Fibroblast of lung (primary cell): ENCODE measurements at places on chromosomes 4 and X.

- no peak for DNase-seq
Measured at GRCh38 chrX:57329008-57329407, 42.5 kb downstream of the FAAH2 start.

DNA sequence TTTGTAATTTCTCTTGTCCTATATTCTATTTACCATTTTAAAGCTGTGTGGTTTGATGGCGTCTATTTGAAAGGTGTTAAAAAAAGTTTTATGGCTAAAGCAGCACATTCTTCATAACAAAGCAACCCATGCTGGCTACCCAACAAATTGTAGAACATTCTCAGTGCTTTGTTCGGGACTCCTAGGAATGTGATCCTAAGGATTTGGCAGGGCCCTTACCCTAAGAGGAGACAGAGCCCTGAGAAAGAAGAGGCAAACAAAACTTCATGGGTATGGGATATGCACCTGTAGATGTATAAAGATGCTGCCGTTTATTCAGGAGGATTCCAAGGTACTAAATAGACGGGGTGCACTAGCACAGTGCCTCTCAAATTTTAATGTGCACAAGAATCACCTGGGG, 370.8 kb upstream of the DIPK2B start:
- DNase-seq = no peak

GRCh38 chr4:89256203-89256800, 51.3 kb downstream of the GPRIN3 start:
- DNase-seq = no peak

DNA sequence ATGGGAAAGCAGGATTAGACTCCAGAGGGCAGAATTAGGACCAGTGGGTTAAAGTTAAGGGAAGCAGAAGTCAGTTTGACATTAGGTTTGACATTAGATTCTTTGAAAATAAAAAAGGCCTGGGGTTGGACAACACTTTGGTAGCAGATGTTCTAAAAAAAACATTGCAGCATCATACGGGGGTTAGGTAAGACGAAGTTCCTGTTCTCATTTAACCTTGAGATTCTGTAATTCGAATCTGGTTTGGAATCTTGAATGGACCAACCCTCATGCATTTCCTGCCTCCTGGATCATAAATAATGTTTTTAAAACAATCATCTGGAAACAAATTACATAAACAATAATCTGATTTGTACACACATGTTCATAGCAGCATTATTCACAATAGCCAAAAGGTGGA, 181.0 kb downstream of the SHROOM3 start:
- peak; percentile 25 for DNase-seq

GRCh38 chr4:188439641-188440311, 300.5 kb downstream of the TRIML1 start:
- no peak for DNase-seq

GRCh38 chr4:68348577-68348976, 1.3 kb downstream of the YTHDC1 start:
- DNase-seq = no peak

- DNase-seq = no peak
Measured at GRCh38 chr4:77493120-77493752, 112.4 kb upstream of the CXCL13 start.

DNA sequence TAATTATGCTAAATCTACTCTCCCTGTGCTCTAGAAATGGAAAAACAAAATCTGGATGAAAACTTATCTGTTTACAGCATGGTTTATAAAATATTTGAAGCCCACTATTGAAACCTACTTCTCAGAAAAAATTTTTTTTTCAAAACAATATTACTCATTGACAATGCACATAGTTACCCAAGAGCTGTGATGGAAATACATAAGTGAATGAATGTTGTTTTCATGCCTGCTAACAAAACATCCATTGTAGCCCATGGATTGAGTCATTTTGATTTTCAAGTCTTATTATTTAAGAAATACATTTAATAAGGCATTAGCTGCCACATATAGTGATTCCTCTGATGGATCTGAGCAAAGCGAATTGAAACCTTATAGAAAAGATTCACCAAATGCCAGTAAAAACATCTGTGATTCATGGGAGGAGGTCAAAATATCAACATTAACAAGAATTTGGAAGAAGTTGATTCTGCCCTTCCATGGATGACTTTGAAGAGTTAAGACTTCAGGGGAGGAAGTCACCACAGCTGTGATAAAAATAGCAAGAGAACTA, 144.7 kb upstream of the HHIP start:
- no peak for DNase-seq

DNA sequence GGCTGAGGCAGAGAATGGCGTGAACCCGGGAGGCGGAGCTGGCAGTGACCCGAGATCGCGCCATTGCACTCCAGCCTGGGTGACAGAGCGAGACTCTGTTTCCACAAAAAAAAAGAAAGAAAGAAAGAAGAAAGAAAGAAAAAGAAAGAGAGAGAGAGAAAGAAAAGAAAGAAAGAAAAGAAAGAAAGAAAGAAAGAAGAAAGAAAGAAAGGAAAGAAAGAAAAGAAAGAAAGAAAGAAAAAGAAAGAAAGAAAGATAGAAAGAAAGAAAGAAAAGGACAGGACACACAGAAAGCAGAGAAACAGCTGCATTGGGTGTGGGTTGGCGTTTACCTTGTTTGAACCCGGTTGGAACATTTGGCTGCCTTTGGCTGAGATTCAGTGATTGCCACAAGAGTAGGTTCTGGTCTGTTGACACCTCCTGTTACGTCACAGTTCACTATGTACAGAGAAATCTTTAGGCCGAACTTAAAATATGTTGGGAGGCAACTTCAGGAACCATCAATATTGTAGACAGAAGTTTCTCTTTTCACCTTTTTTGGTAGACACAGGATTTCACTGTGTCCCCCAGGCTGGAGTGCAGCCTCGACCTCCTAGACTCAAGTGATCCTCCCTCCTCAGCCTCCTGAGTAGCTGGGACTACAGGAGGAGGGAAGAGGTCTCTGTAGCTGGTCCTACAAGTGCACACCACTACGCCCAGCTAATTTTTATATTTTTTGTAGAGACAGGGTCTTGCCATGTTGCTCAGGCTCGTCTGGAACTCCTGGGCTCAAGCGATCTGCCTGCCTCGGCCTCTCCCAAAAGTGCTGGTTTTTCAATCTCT, 16.3 kb upstream of the PLCXD1 start:
- peak; percentile 74 for DNase-seq

GRCh38 chr4:18937080-18937479, 915.5 kb upstream of the LCORL start:
- no peak for DNase-seq

DNA sequence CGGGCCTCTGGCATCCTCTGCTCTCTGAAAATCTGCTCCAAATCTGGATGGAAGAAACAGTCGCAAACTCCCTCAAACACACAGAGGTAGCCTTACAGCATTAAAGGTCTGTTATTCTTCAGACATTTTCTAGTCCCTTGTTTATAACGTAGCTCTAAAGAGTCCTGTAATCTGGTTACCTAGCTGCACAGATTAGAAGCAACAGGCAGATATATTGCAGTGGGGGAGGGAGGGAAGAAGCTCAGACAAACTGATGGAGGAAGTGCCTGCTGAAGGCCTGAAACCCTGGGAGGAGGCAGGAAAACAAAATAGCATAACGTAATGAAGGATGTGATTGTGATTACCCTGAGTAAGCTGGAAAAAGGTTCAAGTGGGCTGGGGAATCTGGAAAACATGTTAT, 39.4 kb downstream of the ZCCHC12 start:
- DNase-seq = no peak

GRCh38 chr4:62870451-62870850, 1538.8 kb downstream of the TECRL start:
- no peak for DNase-seq

DNA sequence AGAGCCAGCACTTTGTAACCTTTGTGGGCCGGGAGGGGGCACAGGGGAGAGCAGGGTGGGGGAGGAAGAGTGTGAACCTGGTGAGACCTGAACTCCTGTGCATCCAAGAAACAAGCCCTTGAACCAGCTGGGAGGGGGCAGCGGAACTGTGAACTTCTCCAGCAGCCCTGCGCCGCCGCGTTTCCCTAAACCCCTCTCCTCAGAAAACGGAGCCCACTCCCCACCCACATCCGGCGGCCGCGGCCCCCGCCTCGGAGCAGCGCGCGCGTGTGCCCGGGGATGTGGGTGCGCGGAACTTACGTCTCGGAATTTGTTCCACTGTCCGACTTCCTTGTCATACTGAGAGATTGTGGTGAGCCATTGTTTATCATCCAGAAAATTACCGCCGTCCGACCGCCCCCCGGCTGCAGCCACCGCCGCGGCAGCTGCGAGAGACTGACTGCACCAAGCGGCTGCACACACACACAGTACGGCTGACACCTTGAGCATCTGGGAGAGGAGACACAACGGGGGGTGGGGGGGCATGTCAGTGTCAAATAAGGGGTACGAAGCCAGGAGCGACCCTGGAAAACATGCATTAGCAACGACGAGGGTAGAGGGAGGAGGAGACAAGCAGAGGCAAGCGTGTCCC, 494 bp downstream of the SPOCK3 start:
- peak; percentile 39 for DNase-seq

DNA sequence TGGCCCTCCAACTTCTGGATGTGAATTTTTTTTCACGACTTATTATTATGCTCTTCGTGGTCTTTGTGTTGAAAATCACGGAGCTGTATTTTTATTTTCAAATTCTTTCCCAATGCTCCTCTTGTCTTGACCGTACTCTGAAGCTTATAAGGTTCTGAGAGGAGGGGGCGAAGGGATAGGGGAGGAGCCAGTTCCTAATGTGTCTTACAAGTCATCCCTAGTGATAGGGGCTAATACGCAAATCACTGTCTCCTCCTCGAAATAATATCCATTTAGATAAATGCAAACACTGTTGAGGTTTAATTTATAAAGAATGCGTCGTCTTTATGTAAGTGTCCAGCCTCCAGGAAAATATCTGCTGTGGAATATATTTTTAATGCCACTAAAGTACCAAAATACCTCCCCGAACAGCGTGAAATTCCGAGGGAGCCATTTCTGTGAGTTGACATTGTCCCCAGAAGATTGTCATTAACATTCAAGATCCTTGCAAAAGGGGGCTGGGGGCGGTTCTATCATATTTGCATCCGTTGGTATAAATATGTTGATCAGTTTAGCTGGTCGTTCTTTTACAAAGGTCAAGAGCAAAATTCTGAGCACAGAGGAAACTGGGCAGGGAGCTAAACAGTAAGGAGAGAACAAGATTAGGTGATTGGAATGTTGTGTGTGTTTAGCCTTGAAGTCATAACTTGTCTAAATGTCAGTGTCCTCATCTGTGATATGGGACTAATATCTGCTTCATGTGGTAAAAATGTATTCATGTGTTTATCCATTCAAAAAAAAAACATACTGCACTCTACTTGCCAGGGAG, 3.7 kb upstream of the FAT1 start:
- no peak for DNase-seq

DNA sequence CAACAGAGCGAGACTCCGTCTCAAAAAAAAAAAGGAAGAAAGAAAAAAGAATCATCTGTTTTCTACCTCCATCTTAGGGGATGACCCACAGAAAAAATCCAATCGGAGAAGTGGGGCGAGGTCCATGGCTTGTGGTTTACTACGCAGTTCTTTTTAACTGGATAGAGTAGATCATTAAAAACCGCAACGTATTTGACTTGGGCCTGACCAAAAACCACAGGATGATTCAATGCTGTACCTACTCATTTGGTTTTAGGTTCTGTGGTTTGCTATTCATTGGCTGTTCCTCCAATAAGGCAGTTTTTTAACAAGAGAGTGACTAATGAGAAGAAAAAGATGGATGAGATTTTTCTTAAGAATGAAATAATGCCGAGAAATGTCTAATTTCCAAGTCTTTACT, 83.7 kb downstream of the FREM3 start:
- DNase-seq = peak; percentile 51

- DNase-seq = no peak
Measured at GRCh38 chrX:80807606-80807991, 2.1 kb downstream of the BRWD3 start.

GRCh38 chr4:169136330-169136729, 126.3 kb upstream of the CBR4 start:
- DNase-seq = no peak

DNA sequence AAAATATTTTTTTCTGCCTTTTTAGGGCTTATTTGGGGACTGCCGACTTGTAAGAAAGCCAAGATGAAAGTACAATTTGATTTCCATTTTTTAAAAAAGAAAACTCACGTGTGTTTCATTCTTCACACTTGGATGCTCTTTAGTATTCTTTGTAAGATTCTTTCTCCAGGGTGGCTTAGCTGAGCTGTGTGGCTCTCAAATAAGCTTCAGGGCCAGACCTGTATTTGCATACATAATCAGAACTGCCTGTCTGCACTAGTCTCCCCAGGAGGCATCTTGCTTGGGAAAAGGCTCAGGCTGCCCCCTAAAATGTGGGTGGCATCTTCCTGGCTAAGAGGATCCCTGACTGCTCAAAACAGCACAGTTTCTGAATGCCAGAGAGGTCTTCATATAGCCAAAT, 498.4 kb downstream of the MID1IP1 start:
- no peak for DNase-seq

GRCh38 chrX:41785685-41786084, 61.7 kb downstream of the GPR82 start:
- peak; percentile 43 for DNase-seq

- no peak for DNase-seq
Measured at GRCh38 chr4:32142075-32142474, 1421.9 kb downstream of the PCDH7 start.

GRCh38 chr4:53040459-53040815, 178.3 kb downstream of the RASL11B start:
- peak; percentile 46 for DNase-seq

GRCh38 chr4:176735300-176735699, 57.4 kb downstream of the VEGFC start:
- peak; percentile 69 for DNase-seq

DNA sequence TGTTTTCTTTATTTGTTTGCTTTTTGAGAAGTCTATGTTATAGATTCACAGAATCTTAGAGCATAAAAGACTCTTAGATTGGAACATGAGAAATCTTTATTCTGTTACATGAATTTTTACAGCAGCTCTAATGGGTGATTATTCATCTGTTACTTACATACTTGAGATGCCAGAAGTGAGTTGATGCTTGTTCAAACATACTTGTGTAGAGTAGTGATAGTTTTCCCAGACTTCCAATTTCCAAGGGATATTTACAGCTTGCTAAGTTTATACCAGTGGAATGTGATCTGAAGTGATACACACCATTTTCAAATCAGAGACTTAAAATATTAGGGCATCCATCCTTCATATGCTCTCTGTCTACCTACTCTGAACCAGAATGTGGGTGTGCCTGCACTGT, 252.9 kb upstream of the SMIM31 start:
- DNase-seq = no peak

DNA sequence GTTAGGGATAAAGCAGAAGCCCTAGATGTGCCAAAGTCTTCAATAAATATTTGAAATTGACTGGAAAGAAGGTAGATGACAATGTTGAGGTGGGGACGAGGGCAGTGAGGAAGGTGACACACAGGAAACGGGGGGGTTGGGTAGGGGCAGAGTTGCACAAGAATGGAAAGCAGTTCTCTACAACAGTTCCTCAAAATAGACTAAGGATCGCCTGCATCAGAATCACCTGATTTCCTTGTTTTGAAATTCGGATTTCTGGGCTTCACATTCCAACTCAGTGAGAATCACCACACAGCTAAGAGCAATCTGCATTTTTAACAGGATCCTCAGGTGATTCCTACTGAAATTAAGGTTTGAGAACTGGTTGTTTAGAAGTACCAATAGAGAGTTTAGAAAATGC, 70.6 kb downstream of the ARFIP1 start:
- peak; percentile 53 for DNase-seq

GRCh38 chrX:71140440-71140839, 4.2 kb upstream of the NLGN3 start:
- DNase-seq = no peak
